ENCODE measurements at places on chromosomes 6 and 20.

GRCh38 chr6:74733830-74734620 lies 471.8 kb downstream of the COL12A1 start:
- DNase-seq: no peak

GRCh38 chr20:37142708-37143107 lies 36.4 kb upstream of the RPN2 start:
- DNase-seq: no peak

DNA sequence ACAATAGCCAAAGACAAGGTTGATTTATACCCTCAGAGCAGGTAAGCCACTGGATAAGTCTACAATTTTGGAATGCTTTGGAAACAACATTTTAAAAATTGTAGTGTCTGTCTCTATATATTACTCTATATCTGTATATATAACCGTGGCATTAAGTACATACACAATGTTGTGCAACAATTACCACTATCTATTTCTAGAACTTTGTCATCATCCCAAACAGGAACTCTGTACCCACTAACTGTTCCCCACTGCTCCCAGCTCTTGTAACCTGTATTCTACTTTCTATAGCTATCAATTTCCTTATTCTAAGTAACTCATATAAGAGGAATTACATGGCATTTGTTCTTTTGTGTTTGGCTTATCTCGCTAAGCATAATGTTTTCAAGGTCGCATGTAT lies 78.2 kb upstream of the ASCC3 start:
- DNase-seq: no peak

DNA sequence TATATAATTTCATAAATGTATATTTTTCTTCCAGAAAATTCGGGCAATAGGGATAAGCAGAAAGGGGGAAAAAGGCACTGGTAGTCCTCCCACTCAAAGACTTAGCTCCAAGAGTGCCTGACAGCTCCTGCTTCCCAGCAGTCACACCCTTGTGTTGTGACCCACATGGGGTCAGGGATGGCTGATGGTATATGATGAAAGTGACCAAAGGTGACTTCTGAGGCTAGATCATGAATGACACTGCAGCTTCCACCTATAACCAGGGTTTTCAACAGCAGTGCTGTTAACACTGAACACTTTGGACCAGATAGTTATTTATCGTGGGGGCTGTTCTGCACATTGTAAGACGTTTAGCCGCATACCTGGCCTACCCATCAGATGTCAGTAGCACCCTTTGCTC lies 22.3 kb downstream of the FAM50B start:
- DNase-seq: no peak

GRCh38 chr6:79861023-79861422 lies 86.3 kb downstream of the ELOVL4 start:
- no peak for DNase-seq

DNA sequence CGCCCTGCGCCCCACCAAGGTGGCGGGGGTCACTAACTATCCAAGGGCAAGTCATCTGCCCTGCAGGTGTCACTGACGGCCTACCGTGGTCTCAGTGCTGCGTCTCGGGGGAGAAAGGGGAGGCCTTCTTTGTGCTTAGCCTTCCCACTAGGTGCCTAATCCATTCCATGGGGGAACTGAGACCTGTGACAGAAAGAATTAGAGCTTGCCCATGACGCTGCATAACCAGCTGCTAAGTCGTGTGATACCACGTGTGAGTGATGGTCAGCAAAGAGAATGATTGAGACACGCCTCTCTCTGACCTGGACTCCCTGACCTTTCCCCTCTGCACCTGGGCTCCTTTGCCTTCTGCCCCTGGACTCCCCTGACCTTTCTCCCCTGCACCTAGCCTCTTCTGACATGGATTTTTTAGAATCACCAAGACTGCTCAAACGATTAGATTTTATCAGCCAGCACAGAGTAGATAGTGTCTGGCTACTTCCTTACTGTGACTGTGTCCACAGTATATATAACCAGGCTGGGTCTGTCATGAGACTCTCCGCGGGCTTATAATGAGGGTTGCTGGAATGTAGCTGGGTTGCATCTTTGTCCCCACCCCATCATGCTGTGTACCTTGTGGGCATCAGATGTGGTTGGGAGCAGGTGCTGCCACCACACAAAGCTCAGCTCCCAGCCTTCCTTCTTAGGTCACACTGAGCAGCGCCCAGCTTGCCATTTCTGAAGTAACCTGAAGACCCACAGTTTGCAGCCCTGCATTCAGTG lies 140.6 kb downstream of the TMEM242 start:
- no peak for DNase-seq

DNA sequence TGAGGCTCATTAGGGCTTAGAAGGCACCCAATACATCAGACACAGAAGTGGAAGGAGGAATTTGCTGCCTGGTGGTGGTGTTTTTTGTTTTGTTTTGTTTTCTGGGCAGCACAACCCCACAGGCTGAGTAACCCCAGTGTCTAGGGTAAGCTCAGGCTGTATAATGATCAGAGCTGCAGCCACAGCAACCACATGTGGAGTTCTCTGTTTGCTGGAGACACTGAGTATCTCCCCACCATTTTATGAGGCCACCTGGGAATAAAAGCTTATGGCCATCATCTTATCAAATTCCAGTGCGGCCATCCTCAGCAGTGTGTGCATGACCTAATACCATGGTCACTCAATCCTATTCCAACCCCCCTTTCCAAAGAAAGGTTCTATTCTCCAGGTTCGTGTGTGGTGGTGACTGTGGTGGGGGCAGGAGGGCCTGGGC lies 3.4 kb upstream of the DLL1 start:
- DNase-seq: no peak

DNA sequence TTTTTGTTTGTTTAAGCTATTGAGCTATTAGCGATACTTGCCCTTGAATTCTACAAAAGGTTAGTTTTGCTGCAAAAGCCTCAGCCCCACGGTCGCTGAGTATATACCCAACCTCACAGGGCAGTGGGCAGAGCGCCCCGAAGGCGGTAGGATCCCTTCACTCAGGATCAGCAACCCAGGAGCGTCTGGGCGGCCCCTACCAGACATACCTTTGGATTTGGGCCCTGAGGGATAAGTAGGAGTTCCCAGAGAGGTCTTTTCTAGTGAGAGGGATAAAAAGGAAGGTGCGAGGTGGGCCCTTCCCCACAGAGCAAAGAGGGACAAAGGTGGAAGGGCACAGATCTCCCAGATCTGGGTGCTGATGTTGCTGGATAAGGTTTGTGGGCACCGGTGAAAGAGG lies 6.1 kb downstream of the SASH1 start:
- DNase-seq: no peak

Data from HEK293T (cell line).